ENCODE measurements at places on chromosomes 12 and 14.

GRCh38 chr12:44835641-44836379 lies 40.3 kb downstream of the NELL2 start:
- DNase-seq: peak; percentile 46

DNA sequence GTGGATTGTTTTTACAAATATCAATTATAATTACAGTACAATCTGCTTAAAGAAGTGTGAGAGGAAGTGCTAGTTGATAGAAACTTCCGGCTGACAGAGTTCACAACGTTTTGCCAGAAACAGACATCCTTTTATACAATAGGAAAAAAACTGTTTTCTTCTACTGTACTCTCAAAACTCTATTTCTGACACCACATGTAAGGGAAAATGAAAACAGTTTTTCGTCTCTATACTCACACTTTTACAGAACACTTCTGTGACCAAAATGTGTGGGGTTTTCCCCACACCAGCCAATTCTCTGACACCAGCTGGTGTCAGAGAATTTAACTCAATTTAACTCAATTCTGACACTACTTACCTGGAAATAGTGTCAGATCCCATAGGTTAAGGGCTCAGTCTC lies 24.2 kb upstream of the HIF1A start:
- DNase-seq: no peak

GRCh38 chr12:116687888-116688287 lies 50.0 kb downstream of the SPRING1 start:
- DNase-seq: no peak

- DNase-seq: peak; percentile 25
Observed at GRCh38 chr12:51643951-51644350, 52.9 kb downstream of the SCN8A start.

DNA sequence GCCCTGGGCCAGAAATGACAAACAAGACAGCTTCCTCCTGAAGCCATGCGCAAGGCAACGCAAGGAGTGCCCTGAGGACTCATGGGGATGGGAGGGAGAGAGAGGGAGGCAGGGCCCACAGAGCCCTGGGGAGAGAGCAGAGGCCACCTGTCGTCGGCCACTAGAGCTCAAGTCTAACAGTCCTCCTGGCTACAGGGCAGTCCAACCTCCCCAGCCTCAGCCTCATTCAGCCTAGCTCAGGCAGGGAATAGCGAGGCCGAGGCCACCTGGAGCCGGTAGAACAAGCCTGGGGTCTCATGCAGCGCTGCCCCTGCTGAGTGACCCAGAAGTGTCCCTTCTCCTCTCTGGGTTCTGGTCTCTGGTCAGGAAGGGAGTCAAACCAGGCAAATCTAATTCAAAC lies 69.5 kb downstream of the BCL11B start:
- no peak for DNase-seq

- no peak for DNase-seq
Observed at GRCh38 chr12:28776220-28776619, 372.9 kb upstream of the FAR2 start.

- no peak for DNase-seq
Observed at GRCh38 chr12:45186762-45187161, 29.1 kb upstream of the ANO6 start.

- no peak for DNase-seq
Observed at GRCh38 chr12:18262514-18262913, 1.2 kb downstream of the PIK3C2G start.

DNA sequence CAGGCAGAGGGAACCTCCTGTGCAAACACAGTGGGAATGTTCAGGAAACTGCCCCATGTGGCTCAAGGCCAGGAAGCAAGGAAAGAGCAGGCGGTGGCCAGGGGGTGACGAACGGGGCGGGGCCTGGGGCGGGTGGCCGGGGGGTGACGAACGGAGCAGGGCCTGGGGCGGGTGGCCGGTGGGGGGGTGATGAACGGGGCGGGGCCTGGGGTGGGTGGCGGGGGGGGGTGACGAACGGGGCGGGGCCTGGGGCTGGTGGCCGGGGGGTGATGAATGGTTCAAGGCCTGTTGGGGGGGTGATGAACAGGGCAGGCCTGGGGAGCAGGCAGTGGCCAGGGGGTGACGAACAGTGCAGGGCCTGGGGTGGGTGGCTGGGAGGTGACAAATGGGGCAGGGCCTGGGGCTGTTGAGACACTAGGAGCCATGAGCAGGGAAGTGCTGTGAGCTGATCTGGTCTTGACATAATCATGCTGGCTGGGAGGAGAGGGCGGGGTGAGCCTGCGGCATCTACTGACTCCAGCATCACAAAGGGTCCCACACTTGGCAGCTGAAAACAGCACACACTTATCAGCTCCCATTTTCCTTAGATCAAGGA lies 62.7 kb upstream of the FBRSL1 start:
- DNase-seq: no peak

GRCh38 chr14:76385435-76385834 lies 9.5 kb downstream of the ESRRB start:
- no peak for DNase-seq

- peak; percentile 2 for DNase-seq
Observed at GRCh38 chr12:100987552-100988521, 193.3 kb downstream of the ANO4 start.
